ENCODE measurements at places on chromosomes 12 and 14.

GRCh38 chr14:34219661-34220377, 242.2 kb downstream of the SPTSSA start:
- DNase-seq = no peak

DNA sequence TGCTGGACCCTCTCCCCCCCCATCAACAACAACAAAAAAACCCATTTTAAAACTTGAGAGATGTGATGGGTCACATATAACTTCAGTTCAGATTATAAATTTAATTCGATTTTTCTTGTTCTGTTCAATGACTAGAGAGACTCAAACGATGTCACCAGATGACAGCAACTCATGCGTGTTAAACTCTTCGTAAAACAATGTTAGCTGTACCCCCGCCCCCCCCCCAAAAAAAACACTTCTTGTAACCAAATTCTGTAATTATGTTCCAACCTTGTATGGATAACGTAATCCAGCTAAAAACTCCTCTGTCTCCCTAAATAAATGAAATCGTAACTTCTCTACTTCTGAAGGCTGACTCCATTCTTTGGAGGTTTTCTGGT, 614 bp upstream of the NACA start:
- DNase-seq = no peak

- DNase-seq = no peak
Measured at GRCh38 chr14:99586054-99586760, 17.8 kb downstream of the CCDC85C start.

GRCh38 chr12:53049571-53050318, at the start of gene TNS2:
Gene TNS2 (plus strand): TSS chr12:53050065. CDS start chr12:53050186, 121 bp downstream.
- no peak for DNase-seq

GRCh38 chr12:109765446-109765810, 51.8 kb downstream of the FAM222A start:
- no peak for DNase-seq

- DNase-seq = peak; percentile 8
Measured at GRCh38 chr12:52087961-52088820, 8.7 kb downstream of the SMIM41 start.

DNA sequence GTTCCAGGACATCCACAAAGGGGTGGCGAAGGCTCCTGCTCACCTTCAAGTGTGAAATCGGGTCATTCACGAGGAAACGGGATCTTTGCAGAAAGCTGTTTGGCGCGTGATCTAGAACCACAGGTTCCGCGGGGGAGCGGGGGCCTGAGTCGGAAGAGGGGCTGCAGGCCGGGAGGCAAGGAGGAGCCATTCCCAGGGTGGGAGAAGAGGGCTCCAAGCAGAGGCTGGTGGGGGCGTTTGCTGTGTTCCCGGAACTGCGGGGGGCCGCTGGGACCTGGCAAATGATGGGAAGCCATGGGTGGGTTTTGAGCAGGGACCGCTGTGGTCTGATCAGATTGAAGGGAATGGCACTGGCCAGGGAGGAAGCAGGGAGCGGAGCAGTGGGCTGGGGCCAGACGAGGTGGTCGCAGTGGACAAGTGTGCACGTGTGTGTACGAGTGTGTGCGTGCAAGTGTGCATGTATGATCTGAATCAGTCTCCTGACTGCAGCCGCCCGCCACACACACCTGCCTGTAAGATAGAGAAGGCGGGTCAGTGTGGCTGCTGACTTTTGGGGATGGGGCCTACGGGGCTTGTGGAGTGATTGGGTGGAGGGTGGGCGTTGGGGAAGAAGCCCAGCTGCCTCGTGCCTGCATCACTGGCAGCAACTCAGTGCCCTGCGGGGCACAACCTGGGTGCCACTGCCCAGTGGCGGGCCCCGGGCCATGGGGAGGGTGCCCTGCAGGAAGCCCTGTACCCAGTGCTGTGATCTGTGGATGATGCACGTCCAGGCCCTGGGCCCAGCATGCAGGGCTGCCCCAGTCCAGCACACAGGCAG, 141.9 kb downstream of the KIF26A start:
- DNase-seq = no peak

DNA sequence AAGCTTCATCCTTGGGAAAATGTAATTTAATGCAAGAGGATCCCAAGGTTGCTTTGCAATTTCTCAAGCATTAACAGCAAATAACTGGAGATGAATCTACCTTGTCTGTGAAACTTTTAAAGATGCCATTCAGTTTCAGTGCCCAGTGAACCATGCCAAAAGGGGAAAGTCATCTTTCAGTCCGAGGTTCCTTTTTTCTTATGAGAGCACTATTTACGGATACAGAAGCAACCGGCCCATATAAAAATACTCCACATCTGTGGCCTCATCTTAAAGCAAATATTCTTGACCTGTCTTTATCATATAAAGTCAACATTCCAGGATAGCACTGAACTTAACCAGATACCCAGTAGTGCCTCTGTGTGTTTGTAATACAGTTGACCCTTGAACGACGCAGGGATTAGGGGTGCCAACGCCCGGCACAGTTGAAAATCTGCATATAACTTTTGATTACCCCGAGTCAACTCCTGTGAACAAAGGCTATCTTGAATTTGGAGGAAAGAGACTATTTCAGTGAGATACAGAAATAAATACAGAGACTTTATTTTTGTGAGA, 209.4 kb downstream of the PCNX1 start:
- no peak for DNase-seq

DNA sequence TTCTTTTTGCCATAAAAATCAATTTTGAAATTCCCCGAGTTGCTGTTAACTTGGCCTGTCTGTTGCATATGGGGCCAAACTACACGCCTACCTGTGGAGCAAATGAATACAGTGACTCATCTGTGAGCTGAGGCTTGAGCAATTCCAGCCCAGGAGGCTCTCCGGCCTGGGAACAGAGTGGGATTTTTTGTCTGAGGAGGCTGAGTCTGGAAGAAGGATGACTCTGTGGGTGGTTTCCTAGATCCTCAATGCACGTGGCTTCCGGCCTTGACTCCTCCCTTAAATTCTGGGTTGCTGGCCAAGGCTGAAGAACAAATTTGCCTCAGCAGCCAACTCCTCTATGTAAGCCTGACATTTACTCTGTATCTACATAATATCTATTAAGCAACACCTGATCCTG, 124.1 kb downstream of the SSPN start:
- DNase-seq = no peak

DNA sequence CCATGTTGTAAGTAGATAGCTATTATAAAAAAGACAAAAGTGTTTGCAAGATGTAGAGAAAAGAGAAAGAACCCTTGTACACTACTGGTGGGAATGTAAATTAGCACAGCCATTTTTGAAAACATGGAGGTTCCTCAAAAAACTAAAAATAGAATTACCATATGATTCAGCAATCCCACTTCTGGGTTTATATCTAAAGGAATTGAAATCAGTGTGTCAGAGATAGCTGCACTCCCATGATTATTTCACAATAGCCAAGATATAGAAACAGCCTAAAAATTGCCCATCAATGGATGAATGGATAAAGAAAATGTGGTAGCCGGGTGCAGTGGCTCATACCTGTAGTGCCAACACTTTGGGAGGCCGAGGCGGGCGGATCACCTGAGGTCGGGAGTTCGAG, 9.2 kb downstream of the PSMC6 start:
- no peak for DNase-seq

GRCh38 chr12:59055204-59055860, 135.0 kb upstream of the LRIG3 start:
- no peak for DNase-seq

DNA sequence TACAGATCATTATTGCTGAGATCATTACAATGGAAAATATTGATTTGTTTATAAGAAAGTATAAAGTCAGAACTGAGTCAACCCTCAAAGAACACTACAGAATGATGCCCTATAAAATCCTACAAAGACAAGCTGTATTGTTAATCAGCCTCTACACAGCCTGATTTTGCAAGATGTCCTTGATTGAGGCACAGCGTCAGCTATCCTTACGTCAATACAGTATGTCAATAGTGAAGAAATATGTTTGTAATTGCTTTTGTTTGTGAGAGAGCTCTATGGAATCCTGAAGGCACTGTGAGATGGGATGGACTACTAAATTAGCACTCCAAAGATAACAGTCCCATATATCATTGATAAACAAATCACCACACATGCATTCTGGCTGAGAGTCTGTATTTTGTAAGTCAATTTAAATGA, 70.7 kb downstream of the RASSF9 start:
- no peak for DNase-seq

DNA sequence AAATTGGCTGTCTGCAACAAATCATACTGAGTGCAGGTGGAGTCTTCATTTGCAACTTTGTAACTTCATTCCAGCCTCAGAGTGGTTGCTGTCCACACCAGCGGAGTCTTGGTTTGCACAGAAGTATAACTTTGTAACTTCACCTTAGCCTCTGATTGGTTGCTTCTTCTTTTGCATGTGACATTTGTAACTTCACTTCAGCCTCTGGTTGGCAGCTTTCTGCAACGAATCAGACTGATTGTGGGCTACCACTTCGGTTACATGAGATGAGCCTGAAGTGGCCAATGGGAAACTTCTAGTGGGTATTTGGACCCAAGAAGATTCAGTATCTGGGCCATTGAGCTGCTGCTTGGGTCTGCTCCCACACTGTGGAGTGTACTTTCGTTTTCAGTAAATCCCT, 17.8 kb downstream of the RASSF8 start:
- no peak for DNase-seq

DNA sequence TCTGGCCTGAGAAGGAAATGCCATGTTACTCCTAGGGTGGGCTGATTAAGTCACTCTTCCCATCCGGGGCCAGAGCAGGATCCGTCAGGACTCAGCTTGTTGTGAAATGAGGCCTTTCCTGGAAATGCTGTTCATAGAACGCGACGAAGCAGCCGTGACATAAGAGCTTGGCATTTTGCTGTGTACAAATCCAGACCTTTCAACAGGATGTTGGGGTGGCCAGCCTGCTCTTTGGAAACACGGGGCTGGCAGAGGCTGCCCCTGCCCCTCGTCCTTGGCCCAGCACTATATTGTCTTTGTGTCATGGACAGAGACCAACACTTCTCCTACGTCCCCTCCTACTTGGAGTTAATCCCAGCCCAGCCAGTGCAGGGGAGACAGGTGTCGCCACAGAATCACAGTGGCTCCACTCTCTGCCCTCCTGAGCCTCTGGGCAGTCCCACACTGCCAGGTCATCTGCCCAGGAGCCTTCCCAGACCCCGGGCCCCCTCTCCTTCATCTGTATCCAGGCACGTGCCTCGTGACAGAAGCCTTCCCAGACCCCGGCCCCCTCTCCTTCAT, 18.6 kb upstream of the EIF5 start:
- DNase-seq = no peak
